Stimulated activated CD8-positive, alpha-beta memory T cell treated with anti-CD3 and anti-CD28 coated beads, Interleukin-12 subunit alpha, Interleukin-12 subunit beta, amount 100 ng/mL, for 4 hours (primary cell): ENCODE measurements at places on chromosomes 5 and 9.

GRCh38 chr9:136685790-136686533, 1.3 kb downstream of the AGPAT2 start:
- DNase-seq: no peak

GRCh38 chr9:109122726-109123621, 3.2 kb upstream of the TMEM245 start:
- no peak for DNase-seq

- no peak for DNase-seq
Observed at GRCh38 chr9:35791297-35791921, at the start of gene NPR2. TSS of gene NPR2 (plus strand) at chr9:35791591. CDS start at chr9:35792409, 818 bp downstream.

GRCh38 chr9:9783211-9783610, 829.6 kb downstream of the PTPRD start:
- DNase-seq: no peak

DNA sequence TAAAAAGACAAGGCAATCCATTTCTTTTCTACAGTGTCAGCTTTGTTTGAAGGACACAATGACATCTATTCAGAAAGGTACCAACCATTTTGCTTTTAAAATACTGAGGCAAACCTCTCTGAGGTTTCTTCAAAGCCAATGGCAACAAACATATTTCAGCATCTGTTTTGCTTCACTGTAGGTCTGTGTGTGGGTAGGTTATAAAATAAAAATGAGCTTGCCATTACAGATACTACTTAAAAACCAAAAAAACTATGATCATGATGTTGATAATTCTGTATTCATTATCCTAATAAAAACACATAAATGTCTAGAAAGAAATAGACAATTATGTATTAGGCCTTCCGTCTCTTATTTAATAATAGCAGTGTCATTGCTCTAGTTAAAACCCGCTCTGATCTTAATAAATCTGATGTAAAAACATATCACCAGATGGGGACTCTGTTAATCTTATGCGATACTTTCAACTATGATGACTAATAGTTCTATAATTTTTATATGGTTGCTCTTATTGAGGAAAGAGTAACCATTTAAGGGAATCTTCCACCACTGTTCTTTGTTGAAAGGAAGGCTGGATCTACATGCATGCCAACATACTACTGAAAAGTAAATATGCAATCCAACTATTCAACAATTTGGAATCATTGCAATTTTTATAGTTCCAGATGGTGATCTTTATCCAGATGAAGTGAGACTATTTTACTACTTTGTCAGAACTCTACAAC, 647.2 kb downstream of the PDE4D start:
- no peak for DNase-seq
